ENCODE measurements at places on chromosomes 1 and 21.

DNA sequence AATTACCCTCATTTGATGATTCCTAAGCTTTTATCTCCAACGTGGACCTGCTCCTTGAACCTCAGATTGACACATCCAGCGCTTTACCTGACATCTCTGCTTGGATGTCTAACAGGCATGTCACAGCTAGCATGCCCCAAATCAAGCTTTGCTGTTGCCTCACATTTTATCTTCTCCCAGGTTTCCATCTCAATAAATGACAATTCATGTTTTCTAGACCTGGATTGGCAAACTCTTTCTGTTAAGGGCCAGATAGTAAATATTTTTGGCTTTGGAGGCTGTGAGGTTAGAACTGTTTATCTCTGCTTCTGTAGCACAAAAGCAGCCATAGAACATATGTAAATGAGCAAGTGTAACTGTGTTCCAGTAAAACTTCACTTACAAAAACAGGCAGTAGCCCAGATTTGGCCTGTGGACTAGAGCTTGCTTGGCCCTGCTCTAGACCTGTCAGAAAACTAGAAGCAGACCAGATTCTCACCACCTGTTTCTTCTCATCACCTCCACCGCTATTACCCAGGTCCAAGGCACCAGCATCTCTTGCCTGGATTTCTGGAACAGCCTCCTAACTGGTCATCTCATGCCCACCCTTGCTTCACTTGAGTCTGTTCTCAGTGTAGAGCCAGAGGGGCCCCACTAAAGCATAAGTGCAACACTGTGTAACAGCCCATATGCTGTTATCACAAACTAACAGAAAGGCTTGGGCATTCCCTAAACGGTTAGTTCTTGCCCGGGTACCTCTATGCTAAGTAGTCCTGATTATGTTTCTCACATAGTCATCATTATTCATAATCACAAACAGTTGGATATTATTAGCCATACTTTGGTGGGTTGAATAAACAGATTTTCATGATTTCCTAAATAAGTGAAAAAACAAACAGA, 42.3 kb downstream of the UBE4B start:
- DNase-seq: no peak

- DNase-seq: no peak
These were observed 253.0 kb downstream of the GPR52 start for GRCh38 chr1:174700775-174701174.

DNA sequence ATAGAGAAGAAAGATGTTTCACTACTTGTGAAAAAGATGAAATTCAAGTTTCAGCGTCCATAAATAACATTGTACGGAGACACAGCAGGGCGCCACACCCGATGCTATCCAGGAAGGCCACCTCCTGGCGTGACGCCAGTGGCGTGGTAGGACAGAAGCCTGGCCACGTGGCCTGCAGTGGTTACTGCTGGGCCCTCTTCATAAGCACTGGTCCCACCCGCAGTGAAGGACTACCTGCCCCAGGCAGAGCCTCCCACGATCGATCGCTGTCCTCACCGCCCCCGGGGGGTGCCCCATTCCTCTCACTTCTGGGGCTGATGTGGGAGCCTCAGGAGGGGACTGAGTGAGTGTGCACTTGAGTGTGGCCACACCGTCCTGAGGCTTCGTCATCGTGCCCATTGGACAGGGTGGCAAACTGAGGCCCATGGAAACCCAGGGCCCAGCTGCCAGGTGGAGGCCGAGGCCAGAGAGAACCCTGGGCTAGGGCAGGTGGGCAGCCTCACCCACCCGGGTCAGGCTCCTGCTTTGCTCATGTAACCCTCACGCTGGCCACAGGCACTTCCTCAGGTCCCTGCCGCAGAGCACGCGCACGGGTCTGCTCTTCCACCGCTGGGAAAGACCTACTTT, 11.7 kb upstream of the HES5 start:
- no peak for DNase-seq

GRCh38 chr1:112699425-112700144, 7.3 kb downstream of the RHOC start:
- DNase-seq: no peak

GRCh38 chr1:31529999-31530684, 46.2 kb upstream of the TINAGL1 start:
- no peak for DNase-seq

GRCh38 chr1:231487019-231487418, 41.5 kb upstream of the TSNAX start:
- DNase-seq: no peak

- no peak for DNase-seq
These were observed 3.4 kb upstream of the CDCP2 start for GRCh38 chr1:54156201-54156600.

- no peak for DNase-seq
These were observed 49.4 kb downstream of the SPATA46 start for GRCh38 chr1:162327144-162327787.

GRCh38 chr1:199033661-199034060, 394.8 kb downstream of the PTPRC start:
- DNase-seq: no peak

- no peak for DNase-seq
These were observed 111.9 kb upstream of the C21orf91 start for GRCh38 chr21:17931080-17931479.

DNA sequence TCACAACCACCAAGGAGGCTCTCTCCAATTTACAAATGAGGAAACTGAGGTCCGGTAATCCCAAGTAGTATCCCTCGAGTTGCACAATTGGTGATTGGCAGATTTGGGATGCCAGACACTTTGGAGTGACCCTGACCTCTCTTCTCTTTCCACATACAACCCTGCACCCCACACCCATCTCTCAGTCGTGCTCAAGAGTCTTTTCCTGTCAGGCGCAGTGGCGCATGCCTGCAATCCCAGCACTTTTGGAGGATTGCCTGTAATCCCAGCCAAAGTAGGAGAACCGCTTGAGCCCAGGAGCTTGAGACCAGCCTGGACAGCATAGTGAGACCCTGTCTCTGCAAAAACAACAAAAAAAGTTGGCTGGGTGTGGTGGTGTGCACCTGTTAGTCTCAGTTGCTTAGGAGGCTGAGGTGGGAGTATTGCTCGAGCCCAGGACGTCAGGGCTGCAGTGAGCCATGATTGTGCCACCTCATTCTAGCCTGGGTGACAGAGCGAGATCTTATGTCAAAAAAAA, 91.1 kb upstream of the LPGAT1 start:
- no peak for DNase-seq

GRCh38 chr21:41766883-41767605, at the start of gene RIPK4:
TSS of gene RIPK4 (minus strand) at chr21:41767052. CDS start at chr21:41767041, 11 bp downstream.
- peak; percentile 65 for DNase-seq

GRCh38 chr1:70896224-70896623, 151.4 kb downstream of the PTGER3 start:
- no peak for DNase-seq

- no peak for DNase-seq
These were observed 20.7 kb downstream of the HMGCS2 start for GRCh38 chr1:119748040-119748439.

DNA sequence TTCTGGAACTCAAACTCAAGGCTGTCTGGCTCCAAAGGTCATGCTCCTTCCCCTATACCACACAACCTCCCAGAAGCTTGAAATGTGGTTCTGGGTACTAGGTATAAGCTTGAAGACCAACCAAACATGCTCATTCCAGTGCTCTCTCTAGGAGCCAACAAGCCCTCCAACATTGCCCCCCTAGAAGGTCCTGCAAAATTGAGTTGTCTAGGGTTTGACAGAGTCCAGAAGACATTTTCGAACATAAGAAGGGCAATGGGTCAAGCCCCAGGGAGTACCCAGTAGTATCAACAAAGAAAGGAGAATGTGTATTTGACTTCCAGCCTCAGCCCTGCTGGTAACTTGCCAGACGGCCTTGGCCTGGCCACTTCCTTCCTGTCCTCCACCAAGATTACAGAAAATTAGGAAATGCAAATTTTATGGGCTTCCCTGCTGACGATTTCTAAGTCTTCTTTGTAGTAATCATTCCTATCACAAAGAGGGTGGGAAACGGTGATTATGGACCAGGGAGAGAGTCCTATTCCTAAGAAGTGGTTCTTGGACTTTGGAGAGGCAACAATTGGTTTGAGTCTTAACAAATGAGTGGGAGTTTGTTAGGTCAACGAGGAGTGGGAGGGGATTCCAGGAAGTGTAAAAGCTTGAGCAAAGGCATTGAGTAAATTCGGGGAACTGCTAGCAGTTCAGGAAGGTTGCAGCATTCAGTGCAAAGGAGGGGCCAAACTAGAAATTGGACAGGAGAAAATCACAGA, 18.7 kb upstream of the SLAMF1 start:
- DNase-seq: no peak

DNA sequence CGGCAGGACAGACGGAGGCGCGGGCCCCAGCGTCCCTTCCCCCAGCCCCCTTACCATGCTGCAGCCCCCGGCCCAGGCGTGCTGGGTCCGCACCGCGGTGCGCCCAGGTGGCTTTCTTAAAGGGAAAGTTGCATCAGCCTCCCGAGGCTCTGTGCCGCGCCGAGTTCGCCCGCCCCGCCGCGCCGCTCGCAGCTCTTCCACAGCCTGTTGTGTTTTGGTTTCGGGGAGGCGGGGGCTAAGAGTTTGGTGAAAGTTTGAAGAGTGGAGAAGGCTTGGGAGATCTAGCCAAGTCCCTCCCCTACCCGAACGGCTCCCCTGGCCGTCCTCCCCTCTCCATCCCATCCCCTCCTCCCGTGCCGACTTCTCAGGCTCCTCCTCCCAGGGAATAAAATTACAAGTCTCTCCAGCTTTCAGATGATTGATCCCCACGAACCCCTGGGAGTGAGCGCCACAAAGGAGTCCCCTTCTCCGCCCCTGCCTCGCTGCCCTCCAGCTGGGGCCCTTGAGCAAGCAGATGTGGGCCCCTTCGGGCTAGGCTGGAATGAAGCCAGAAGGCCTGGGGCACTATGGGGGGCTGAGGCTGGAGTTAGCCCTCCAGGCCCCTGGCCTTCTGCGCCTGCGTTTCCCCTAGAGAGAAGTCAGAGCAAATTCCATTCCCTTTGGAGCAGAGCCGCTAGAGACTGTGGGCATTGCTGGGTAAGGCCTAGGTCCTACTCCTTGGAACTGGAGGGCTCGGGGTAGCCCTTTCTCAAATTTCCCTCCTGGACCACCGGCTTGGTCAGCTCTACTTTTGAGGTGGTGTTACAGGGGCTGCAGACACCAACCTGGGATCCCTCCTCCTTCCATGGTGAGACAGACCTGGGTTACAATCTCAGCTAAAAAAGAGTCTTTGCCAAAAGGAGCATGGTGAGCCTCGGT, at the start of gene SLC6A9:
SLC6A9 (minus strand) TSS at position 211 of the 918 bp plus-strand sequence. CDS start 7,185 bp downstream, outside the sequence.
- DNase-seq: peak; percentile 44

GRCh38 chr1:234144901-234145300, 228.4 kb upstream of the COA6 start:
- no peak for DNase-seq

DNA sequence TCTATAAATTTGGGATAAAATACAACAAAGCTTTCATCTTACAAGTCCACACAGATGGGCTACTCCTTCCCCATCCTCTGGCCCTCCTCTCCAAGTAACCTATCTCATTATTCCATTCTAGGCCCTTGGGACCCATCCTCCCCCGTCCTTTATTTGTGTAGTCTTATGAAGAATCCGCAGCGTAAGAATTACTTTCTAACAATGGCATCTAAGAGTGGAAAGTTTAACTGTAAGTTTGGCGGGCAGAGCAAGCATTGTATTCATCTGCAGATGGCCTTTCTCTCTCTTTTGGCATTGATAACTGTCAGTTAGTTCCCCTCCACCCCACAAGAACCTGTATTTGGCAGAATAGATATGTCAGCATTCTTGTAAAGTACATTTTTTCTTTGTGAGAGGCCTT, 91.9 kb upstream of the TSPAN2 start:
- DNase-seq: no peak

DNA sequence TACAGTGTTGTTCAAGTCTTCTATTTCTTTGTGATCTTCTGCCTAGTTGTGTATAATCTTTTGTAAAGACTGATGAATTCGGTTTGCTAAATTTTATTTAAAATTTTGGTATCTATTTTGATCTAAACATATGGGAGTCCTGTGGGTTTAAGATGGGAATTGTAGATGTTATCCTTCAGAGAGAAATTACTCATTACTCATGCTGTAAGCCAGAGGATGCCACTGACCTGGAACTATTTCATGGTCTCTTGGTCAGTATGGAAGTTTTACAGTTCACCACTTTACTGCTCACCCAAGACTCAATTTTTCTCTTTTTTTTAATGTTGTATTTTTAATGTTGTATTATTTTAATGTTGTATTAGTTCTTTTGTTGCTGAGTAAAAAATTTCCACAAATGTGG, 138.6 kb upstream of the B3GALT2 start:
- no peak for DNase-seq

DNA sequence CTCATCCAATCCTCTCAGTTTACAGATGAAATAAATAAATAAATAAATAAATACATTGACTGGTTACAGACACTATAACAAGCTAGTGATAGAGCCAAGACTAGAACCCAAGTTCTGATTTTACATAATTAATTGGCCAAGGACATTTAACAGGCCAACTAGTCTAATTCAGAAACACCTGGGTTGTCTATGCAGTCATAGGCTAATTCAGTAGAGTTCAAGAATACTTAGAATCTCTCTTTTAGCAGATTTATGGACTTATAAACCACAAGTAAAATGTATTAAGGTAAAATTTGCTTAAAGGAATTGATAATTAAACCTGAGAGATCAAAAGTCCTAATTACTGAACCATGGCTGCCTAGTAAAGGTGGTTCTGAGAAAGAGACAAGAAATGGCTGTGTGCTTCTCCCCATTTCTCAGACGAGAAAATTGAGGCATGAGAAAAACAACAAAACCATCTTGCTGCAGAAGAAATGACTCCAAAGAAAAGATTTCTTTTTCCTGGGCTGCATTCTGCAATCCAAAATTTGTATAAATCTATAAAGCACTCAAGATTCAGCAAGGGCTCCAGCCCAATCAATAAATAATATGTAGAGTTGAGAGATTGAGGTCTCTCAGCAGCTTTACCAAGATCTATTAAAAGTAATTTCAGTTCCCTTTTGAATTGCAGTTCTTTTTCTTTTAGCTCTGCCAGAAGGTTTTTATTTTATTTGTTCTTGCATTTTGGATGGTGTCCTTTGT, 98.3 kb downstream of the DUSP10 start:
- no peak for DNase-seq

- no peak for DNase-seq
These were observed 35.6 kb upstream of the ERG start for GRCh38 chr21:38533887-38534286.

DNA sequence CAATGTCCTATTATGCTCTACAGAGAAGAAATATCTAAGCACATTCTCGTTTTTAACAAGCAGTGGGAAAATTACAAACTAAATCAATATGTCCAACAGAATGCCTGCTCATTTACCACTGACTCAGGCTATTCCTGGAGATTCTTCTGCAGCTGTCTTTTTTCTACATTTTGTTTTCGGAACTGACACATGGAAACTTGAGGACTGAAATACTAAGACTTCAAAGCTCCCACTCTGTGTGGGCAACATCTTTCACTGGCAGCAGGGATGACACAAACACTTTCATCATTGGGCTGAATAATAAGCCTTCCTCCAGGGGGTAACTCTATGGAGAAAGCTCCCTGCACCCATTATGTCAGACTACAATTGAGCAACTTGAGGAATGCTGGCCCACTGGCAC, 175.5 kb upstream of the NCAM2 start:
- DNase-seq: no peak

DNA sequence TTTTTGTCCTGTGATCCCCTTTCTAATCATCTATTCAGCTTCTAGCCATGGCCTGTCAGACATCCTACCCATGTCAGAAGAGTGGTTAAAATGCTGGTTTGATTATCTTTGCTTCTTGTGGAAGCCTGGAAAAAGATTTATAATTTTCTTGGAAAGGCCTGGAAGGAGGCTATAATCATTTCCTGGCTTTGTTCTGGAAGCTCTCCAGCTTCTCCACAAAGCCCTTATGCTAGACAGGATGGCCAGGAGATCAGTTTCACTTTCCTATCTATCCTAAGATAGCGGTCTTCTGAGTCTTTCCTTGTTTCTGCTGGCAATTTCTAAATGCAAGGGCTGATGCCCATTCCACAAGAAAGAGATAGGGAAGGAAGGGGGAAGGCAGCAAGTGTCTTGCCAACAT, 90.9 kb upstream of the SLC44A3 start:
- no peak for DNase-seq

All from activated T-cell treated with anti-CD3 and anti-CD28 coated beads for 48 hours (primary cell).